Caco-2 (cell line): ENCODE measurements at places on chromosomes 1 and 21. TPM values are rescaled to one million over a fixed set of nuclear protein-coding genes. Genes with fewer than 3 reads are reported as not detected.

Gene CASP9
- 9.9 and 12.4 TPM in 2 replicates for total RNA-seq

Gene TBX19
- total RNA-seq = 2.8 and 3.3 TPM in 2 replicates

Gene NEXN
- 1.1 and 1.9 TPM in 2 replicates for total RNA-seq

Gene MRPS15
- 70.2 and 77.0 TPM in 2 replicates for total RNA-seq

Gene F13B
- 0.39 TPM in 1 of 2 replicates, not detected in the other for total RNA-seq

Gene MRAP
- not detected in 2 replicates for total RNA-seq

Gene CELA3B
- not detected in 2 replicates for total RNA-seq

Gene MFAP2
- total RNA-seq = 20.5 and 22.7 TPM in 2 replicates

Gene LCE1D
- total RNA-seq = not detected in 2 replicates

DNA sequence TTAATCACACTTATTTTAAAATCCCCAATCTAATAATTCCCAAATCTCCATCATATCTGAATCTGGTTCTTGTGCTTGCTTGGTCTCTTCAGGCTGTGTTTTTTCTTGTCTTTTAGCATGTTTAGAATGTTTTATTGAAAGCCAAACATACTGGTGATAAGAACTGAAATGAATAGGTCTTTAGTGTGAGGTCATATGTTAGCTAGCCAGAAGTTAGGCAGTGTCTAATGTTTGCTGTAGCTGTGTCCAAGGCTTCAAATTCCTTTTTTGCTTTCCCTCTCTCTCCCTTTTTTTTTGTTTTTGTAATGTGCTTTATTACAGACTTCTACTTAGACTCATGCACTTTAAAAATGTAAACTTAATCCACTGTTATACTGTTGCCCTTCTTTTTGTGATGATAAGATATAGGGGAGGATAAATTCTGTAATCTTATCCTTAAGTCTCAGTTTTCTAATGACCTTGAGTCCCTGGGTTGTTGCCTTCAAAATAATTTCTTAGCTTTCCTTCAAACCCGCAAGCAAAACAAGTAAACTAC lies 725.1 kb downstream of the BRINP3 start:
- peaks cover 11% of the 10 kb centered on the region; the same call in 1 of the 2 replicates for H3K4me1 ChIP-seq
- no peaks in the 10 kb centered on the region for H3K36me3 ChIP-seq
- no peak for DNase-seq
- peak overlapping the region; percentile 23 for H3K27ac ChIP-seq
- H3K27me3 ChIP-seq = no peaks in the 10 kb centered on the region

DNA sequence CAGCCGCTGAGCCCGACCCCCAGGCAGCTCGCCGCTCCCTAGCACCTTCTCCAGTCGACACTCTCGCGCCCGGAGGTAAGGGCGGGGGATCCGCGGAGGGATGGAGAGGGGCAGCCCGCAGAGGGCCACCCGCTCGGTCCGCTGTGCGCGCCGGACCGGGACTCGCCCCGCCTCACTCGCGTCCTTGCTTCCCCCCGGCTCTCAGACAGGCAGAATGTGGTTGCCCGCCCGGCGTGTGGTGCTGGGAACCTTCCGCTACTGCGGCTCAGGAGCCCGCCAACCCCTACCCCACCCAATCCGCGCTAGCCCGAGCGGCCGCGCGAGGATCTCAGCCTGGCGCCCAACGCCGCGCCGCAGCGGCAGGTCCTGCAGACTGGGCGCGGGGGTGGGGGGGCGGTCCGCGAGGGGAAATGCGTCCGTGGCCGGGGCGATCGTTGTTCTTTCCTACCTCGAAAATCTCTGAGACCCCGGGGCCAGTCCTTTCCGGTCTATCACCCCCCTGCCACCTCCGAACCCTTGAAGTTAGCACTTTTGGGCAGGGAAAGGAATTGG lies 404 bp downstream of the LRRC8C start:
- no peaks in the 10 kb centered on the region for H3K36me3 ChIP-seq
- peak; percentile 15 for DNase-seq
- H3K27me3 ChIP-seq = no peaks in the 10 kb centered on the region
- peak overlapping the region; percentile 57 for H3K4me3 ChIP-seq
- no peak overlapping the region for H3K27ac ChIP-seq

- no peak overlapping the region for H3K27ac ChIP-seq
- no peaks in the 10 kb centered on the region for H3K4me1 ChIP-seq
- no peak overlapping the region for H3K4me3 ChIP-seq
- H3K36me3 ChIP-seq = no peaks in the 10 kb centered on the region
- DNase-seq = no peak
Observed at GRCh38 chr1:187383366-187383765, 554.6 kb downstream of the PLA2G4A start.

GRCh38 chr1:19466112-19466561 lies 19.2 kb downstream of the CAPZB start:
- H3K4me1 ChIP-seq = peaks cover 26% of the 10 kb centered on the region
- H3K27me3 ChIP-seq = no peaks in the 10 kb centered on the region
- no peak overlapping the region for H3K4me3 ChIP-seq
- H3K27ac ChIP-seq = no peak overlapping the region
- DNase-seq = no peak

DNA sequence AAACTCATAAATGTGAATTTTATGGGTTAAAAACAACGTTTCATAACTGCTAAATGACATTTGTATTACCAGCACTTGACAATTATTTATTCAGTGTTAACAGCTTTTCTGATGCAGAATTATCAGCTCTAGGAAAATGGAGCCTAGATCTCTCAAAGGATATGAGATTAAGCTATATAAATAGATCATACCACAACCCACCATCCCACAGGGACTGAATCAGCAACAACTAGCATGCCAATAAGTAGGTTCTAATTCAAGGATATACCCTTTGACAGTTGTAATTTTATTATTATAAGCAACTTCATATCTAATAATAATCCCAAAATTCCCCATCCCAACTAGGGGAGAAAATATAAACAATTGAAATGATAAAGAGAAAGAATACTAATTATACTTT lies 275.4 kb upstream of the RGS18 start:
- H3K4me1 ChIP-seq = no peaks in the 10 kb centered on the region
- H3K27me3 ChIP-seq = no peaks in the 10 kb centered on the region
- no peak for DNase-seq
- no peak overlapping the region for H3K27ac ChIP-seq
- H3K36me3 ChIP-seq = no peaks in the 10 kb centered on the region

GRCh38 chr1:169586067-169586394 lies 250 bp downstream of the F5 start:
- H3K4me1 ChIP-seq = peaks cover 6% of the 10 kb centered on the region; the same call in 1 of the 2 replicates
- no peak for DNase-seq
- no peaks in the 10 kb centered on the region for H3K36me3 ChIP-seq
- H3K27ac ChIP-seq = no peak overlapping the region
- H3K27me3 ChIP-seq = no peaks in the 10 kb centered on the region
- peak overlapping the region; percentile 23; the same call in 1 of the 2 replicates for H3K4me3 ChIP-seq

- H3K27ac ChIP-seq = no peak overlapping the region
- H3K27me3 ChIP-seq = no peaks in the 10 kb centered on the region
- H3K4me3 ChIP-seq = no peak overlapping the region
- no peaks in the 10 kb centered on the region for H3K36me3 ChIP-seq
- no peaks in the 10 kb centered on the region for H3K4me1 ChIP-seq
Observed at GRCh38 chr1:159839116-159839849, 12.6 kb downstream of the SLAMF8 start.

DNA sequence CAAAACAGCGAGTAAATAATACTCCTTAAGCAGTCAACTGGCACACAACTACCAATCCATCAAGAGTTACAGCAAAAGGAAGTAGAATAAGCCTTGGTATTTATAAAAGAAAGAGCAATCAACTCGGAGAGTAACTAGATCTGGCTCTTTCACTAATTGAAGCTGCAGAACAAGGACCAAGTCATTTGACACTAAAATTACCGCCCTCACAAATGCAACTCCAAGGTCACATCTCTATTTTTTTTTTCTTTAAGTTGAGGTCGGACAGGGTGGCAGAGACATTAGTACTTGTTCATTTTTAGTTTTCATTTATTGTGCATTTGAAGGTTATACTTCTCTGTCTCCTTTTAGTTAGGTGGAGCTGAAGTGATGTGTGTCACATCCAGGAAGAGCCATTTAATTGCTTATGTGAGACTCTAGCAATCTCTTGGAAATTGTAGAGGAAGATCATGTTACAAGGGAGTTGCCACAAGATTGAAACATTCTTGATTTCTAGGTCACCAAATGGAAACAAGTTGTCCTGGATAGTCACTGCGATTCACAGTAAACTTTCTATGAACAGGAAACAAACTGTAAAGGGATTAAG lies 138.1 kb upstream of the ADAMTS5 start:
- H3K27me3 ChIP-seq = no peaks in the 10 kb centered on the region
- H3K4me1 ChIP-seq = no peaks in the 10 kb centered on the region
- no peaks in the 10 kb centered on the region for H3K36me3 ChIP-seq
- H3K4me3 ChIP-seq = no peak overlapping the region
- DNase-seq = no peak

DNA sequence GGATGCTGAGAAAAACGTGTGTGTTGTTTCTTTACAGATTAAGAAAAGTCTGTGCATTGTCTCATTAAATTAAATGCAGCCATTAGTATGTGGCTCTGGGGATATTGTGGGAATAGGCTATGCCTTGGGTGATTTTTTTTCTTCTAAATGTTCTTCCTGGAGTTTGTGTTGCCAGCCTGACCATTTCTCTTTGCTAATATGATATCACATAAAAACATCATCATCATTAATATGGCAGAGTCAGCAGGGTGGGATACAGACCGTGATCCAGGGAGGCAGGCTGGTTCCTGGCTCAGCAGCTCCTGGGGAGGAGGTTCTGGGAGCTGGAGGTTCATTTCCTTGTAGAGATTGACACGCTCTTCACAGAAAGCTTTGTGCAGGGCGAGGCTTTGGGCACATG lies 60.7 kb upstream of the SELENON start:
- DNase-seq = no peak
- no peaks in the 10 kb centered on the region for H3K36me3 ChIP-seq
- H3K27ac ChIP-seq = no peak overlapping the region

DNA sequence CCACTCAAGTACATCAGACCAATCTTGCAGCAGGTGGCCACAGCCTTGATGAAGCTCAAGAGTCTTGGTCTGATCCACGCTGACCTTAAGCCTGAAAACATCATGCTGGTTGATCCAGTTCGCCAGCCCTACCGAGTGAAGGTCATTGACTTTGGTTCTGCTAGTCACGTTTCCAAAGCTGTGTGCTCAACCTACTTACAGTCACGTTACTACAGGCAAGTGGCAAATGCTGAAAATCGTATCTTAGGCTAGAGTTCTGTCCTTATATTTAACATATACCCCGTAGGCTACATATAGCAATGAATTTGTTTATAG lies 12.1 kb downstream of the HIPK1 start:
- H3K4me3 ChIP-seq = no peak overlapping the region
- H3K27ac ChIP-seq = no peak overlapping the region
- DNase-seq = no peak
- H3K36me3 ChIP-seq = no peaks in the 10 kb centered on the region; the same call in 1 of the 2 replicates
- H3K27me3 ChIP-seq = no peaks in the 10 kb centered on the region

- no peaks in the 10 kb centered on the region for H3K36me3 ChIP-seq
- no peaks in the 10 kb centered on the region for H3K27me3 ChIP-seq
- H3K4me1 ChIP-seq = no peaks in the 10 kb centered on the region
- H3K27ac ChIP-seq = no peak overlapping the region
- DNase-seq = no peak
Observed at GRCh38 chr1:100926240-100926639, 30.4 kb downstream of the SLC30A7 start.

DNA sequence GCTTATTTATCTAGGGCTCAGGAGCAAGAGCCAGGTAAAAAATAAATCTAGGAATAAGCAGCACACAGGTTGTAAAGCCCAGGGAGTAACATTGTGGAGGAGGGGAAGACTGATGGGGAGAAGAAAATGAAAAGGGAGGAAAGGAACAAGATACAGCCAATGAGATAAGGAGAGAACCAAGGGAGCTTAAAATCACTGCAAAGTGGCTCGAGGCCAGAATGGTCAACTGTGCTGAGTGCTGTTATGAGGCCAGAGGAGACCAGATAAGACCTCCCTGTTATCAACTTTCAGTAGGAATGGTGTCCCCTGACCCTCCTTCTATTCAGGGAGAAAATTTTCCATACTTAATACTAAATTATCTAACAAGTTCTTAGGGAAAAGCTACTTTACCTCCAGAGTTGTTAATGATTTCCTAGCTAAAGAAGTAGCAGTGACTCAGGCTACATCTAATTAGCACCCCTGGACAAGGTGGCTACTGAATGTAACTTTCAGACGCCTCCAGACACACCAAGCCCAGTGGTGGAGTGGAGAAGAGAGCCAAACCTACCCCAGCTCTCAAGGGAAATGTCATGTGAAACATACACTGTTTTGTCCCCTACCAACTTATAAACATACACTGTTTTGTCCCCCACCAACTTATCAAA lies 25.5 kb downstream of the ENAH start:
- no peak for DNase-seq
- H3K4me3 ChIP-seq = no peak overlapping the region
- H3K27ac ChIP-seq = peak overlapping the region; percentile 28
- peaks cover 24% of the 10 kb centered on the region for H3K4me1 ChIP-seq

GRCh38 chr1:30822966-30823581 lies 65.5 kb upstream of the LAPTM5 start:
- no peak overlapping the region for H3K4me3 ChIP-seq
- H3K27me3 ChIP-seq = no peaks in the 10 kb centered on the region; the same call in 1 of the 2 replicates
- H3K36me3 ChIP-seq = no peaks in the 10 kb centered on the region
- H3K27ac ChIP-seq = no peak overlapping the region
- no peak for DNase-seq

GRCh38 chr1:177517546-177517945 lies 346.8 kb downstream of the BRINP2 start:
- no peaks in the 10 kb centered on the region for H3K27me3 ChIP-seq
- no peak overlapping the region for H3K4me3 ChIP-seq
- H3K36me3 ChIP-seq = no peaks in the 10 kb centered on the region

GRCh38 chr1:112672842-112673241 lies 1.6 kb upstream of the MOV10 start:
- DNase-seq = no peak
- no peak overlapping the region for H3K27ac ChIP-seq
- H3K36me3 ChIP-seq = no peaks in the 10 kb centered on the region
- no peaks in the 10 kb centered on the region for H3K27me3 ChIP-seq

- H3K27me3 ChIP-seq = no peaks in the 10 kb centered on the region
- DNase-seq = no peak
- H3K4me1 ChIP-seq = no peaks in the 10 kb centered on the region
- no peak overlapping the region for H3K4me3 ChIP-seq
- no peaks in the 10 kb centered on the region for H3K36me3 ChIP-seq
Observed at GRCh38 chr1:3037281-3038040, 16.2 kb downstream of the ACTRT2 start.
